CD4-positive, alpha-beta T cell treated with Interleukin-4 for 4 hours (primary cell): ENCODE measurements at places on chromosomes 7 and 10.

DNA sequence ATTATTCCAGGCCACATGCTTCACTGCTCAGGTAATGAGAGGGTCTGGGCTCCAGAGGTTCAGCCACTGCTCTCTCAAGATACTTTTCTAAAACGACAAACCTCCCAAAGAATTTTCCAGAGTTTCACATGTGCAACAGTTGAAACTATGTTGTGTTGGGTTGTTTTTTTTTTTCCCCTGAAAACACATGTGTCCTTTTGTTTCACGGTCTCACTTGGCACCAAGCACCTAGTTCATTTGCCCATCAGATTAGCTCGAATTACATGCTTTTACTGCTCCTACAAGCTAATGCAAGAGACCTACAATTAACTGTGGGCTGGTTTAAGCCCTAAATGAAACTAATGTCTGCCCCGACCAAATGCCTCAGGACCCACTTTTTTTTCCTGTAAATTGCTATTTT, 313.3 kb downstream of the FGFR2 start:
- DNase-seq = no peak

- DNase-seq = no peak
Observed at GRCh38 chr7:87715545-87715944, 87.3 kb downstream of the RUNDC3B start.

- no peak for DNase-seq
Observed at GRCh38 chr10:42989481-42989921, 87.4 kb upstream of the RET start.

- peak; percentile 62 for DNase-seq
Observed at GRCh38 chr7:74656441-74656836, 1.1 kb upstream of the GTF2I start.

DNA sequence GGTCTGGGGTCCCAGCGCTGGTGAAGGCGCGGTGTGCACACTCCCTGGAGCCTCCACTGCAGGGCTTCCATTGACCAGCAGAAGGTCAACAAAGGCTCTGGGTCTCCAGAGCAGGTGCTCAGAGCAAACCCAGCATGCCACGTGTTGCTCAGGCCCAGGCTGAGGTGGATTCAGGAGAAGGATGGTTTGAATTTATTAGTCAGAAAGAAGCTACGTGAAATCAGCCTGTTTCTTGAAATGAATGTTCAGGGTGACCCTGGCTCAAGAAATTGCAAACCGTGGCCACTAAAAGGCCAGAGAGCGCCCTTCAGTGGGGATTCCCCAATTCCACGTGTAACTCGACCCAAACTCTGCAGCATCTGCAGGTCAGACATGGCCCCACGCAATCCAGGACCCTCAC, 82.7 kb upstream of the PFKP start:
- no peak for DNase-seq

GRCh38 chr7:27947586-27948278, 207.8 kb downstream of the TAX1BP1 start:
- no peak for DNase-seq

DNA sequence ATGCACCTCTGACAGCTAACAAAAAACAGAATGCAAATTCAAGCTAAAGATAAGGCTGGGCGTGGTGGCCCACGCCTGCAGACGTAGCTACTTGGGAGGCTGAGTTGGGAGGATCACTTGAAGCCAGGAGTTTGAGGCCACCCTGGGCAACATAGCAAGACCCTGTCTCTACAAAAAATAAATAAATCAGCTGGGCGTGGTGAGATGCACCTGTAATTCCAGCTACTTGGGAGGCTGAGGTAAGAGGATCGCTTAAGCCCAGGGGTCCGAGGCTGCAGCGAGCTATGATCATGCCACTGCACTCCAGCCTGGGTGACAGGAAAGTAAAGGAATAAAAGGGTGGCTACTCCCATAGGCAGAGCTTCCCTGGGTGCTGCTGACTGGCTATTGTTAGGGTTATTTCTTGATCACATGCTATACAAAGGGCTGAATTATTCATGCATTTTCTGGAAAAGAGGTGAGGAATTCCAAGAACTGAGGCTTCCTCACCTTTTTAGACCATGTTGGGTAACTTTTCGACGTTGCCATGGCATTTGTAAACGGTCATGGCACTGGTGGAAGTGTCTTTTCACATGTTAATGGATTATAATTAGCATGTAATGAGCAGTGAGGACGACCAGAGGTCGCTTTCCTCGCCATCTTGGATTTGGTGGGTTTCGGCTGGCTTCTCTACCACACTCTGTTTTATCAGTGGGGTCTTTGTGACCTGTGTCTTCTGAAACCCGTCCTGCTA, 6.9 kb upstream of the PSMG3 start:
- no peak for DNase-seq

GRCh38 chr7:150401424-150401790, 22.3 kb downstream of the ZNF775 start:
- no peak for DNase-seq
